ENCODE measurements at places on chromosomes 3 and 15.

DNA sequence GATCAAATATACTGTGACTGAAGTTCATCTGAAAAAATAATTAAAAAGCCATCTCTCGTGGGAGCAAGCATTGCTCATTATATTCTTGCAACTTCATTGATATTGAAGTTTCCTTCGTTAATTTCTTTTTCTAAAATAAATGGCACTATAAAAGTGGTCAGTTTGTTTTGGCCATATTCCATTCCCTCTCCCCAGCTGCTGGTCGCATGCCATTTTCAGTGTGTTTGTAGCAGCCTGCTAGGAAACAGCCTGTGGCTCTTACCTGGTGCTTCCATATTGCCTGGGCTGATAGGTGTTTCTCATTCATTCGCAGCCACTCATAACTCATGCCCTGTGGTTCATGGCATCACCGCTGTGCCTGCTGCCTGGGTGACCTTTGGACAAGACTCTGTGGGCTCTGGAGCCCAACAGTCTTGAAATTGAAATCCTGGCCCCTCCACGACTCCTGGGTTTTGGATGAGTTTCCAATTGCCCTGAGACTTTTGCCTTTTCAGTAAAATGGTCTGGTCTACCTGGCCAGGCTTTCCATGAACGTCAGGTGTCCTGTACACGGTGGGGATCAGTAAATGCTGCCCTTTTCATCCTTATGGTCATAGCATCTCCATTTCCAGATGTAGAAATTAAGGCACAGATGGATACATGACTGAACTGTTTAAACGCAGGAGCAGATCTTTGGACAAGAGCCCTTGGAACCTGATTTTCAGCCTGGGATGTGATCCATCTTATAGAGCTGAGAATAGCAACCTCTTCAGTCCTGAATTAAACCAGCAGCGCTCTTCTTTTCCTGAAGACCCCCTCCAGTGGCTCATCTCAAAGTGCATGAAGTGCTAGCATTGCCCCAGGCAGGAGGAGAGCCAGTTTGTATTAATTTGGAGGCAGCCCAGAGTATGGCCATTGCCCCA, 69.4 kb downstream of the SLCO3A1 start:
- DNase-seq = no peak

DNA sequence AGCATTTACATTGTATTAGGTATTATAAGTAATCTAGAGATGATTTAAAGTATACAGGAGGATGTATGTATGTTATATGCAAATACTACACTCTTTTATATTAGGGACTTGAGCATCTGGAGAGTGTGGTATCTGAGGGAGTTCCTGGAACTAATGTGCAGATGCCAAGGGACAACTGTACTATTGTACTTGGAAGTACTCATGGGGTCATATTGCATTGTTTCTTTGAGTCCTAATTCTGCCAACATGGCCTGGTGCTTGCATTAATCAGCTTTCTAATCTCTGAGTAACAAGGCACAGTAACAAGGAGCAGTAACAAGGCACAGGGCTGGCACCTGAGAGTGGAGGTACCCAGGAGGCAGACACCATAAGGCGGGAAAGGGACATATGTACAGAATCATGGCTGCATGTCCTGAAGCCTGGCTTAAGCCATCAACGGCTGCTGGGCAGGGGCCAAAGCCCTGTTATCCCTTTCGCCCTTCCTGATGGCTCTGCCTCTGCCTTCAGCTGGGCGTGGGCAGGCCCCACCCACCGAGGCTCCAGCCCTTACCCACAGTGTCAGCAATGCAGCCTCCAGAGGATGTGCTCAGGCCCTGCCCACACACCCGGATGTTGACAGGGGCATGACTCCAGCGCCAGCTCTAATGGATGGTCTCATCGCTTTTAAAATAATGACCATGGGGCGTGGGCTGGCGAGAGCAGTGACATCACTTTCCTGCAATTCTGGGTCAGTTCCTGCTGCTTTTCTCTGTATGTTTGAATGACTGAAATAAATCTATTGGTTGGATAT, 22.9 kb downstream of the CEMIP start:
- DNase-seq = no peak

DNA sequence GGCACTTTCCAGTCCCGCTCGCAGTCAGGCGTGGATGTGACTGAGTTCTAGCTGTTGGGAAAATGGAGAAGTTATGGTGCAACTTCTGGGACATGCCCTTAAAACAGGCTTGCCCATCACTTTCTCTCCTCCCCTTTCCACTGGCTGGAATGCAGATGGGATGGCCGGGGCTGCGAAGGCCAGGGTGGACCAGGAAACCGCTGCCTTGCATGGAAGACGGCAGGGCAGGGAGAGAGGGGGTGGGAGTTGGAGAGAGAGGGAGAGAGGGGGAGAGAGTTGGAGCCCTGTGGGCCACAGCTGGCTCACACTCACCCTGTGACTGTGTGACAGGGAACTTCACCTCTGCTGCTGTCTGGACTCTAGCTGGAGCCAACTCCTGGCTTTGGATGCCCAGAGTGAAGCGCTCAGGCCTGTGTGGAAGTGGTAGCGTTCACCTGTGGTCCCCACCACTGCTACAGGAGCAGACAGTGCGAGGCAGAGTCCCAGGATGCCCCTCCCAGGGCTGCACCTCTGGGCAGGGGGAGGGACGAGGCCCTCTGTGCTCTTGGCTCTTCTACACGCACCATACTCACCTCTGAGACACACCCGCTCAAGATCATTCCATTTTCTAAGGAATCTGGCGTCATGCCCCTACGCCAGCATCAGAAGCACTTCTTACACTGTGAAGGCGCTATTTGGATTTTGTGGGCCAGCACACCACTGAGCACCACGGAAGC, 36.6 kb downstream of the KLHL25 start:
- no peak for DNase-seq

DNA sequence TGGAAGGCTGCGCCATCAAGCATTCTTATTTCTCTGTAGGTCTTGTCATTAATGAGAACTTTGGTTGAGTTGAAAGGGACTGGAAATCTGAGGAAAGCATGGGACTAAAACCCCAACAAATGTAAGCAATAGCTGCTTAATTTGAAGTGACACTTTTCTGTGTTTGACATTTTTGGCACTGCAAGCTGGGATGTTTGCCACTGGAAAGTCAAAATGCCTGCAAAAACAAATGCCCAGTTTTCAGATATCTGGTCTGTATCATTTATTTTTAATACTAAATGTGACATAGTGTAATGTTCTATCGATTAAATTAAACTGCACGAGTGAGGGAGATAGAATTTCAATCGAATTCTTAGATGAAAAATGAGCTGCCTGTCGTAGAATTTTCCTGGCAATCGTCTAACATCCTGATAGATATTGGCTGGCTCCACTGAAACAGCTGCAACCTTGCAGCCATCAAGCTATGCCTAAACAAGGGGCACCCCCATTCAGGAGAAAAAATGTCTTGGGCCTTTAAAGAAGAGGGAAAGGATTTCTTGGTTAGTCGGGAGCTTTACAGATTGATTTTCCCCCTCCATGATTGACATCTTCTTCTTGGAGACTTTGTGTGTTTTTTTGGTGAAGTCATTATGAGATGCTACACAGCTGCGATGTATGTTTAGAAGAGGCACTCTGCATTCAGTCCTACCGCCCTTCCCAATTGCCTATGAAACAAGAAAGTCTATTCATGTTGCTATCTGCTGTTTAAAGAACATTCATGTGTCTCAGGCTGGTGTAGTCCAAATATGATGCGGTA, 316.7 kb upstream of the TBL1XR1 start:
- DNase-seq = no peak

DNA sequence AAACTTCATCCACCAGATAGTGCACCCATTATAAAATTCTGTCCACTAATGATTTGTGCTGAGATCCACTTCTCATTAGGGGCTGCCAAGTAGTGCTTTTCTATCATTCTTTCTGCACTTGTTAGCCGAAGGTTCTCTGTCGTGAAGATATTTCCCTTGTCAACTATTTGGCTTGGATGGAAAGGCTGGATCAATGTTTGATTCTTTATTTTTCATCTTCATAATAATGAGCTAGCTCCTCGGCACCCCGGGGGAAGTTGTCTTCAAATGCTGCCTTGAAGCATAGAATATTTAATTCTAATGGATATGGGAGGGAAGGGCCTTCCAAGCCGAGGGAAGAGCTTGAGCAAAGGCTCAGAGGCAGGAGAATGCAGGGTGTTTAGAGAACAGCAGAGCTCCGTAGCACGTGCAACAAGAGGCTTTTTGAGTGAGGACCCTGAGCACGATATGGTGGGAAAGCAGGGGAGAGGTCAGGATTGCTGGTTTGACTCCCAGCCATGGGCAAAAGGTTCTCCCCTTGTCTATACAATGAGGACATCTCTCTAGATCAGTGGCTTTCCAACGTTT, 16.3 kb upstream of the MUC20 start:
- no peak for DNase-seq

DNA sequence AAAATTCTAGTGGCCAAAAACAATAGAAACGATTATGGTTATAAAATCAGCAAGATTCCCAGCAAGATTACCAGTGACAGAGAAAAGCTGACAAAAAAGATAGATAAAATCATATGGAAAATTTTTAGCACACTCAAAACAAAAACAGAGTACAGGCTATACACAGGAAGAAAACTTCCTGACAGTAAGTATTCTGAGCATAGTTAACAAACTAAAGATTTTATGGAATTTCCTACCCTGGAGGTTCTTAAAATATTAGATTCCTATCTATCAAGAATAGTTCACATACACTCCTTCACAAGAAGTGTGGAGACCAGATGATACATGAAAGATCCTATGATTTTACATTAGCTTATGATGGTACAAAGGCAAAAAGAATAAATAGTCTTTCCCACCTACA, 50.8 kb downstream of the ZNF148 start:
- no peak for DNase-seq

GRCh38 chr3:177321819-177322218, 124.5 kb upstream of the TBL1XR1 start:
- peak; percentile 38 for DNase-seq

GRCh38 chr3:119973018-119973646, 121.1 kb downstream of the GSK3B start:
- DNase-seq = no peak

DNA sequence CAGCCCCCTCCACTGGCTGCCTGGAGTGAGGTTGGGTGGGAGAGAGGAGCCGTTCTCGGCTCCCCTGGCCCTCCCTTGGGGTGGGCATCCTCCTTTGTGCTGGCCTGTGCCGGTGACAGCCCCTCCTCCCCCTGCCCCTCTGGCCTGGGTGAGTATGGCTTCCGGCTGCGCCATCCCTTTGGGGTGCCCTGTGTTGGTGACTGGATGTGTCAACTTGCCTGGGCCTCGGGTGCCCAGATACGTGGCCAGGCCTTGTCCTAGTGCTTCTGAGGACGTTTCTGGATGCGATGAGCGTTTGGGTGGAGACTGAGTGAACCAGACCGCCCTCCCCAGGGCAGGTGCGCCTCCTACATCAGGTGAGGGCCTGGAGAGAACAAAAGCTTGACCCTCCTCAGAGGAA, 59.7 kb downstream of the PLXNA1 start:
- DNase-seq = no peak

DNA sequence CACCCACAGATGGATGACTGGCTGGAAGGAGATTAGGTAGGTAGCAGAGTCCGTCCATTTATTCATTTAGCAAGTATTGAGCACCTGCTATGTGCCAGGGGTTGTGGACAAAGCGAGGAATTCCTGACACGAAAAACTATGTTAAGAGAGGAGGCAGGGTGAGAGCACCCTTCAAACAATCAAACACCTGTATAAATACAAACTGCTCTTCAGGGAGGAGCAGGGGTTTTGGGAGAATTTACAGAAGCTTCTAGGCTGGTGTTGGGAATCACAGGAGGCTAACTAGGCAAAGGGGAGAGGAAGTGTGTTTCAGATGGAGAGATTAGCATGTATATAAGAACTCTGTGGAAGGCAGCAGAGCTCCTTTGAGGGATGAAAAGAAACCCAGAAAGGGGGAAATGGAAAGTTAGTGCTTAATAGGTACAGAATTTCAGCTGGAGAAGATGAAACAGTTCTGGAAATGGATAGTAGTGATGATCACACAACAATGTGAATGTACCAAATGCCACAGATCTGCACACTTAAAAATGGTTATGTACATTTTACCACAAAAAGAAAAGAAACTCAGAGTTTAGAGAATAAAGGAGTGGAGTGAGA, 805 bp upstream of the SEC22C start:
- DNase-seq = no peak

- peak; percentile 67 for DNase-seq
These were observed 25.6 kb upstream of the VPS8 start for GRCh38 chr3:184786280-184786941.

DNA sequence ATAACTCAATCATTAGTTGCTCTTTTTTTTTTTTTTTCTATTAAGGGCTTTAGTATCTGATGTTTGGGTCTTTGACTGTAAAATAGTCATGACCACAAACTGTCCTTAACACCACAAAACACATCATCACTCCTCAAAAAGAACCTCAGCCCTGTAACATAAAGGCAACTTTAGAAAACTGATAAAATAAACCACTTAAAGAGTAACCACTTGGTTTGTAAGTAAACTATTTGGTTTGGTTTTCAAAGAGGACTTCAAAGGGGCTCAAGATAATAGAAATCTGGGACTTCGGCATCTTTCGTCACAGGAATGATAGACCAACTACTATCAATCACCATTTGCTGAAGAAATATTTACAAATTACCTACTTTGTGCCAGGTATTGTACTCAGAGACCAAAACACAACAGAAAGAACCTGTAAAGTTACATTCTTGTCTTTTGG, 167.8 kb downstream of the FOXP1 start:
- peak; percentile 67 for DNase-seq

GRCh38 chr3:191070762-191071403, 128.2 kb upstream of the OSTN start:
- DNase-seq = no peak

- no peak for DNase-seq
These were observed 71.2 kb upstream of the C3orf80 start for GRCh38 chr3:160154033-160154432.

DNA sequence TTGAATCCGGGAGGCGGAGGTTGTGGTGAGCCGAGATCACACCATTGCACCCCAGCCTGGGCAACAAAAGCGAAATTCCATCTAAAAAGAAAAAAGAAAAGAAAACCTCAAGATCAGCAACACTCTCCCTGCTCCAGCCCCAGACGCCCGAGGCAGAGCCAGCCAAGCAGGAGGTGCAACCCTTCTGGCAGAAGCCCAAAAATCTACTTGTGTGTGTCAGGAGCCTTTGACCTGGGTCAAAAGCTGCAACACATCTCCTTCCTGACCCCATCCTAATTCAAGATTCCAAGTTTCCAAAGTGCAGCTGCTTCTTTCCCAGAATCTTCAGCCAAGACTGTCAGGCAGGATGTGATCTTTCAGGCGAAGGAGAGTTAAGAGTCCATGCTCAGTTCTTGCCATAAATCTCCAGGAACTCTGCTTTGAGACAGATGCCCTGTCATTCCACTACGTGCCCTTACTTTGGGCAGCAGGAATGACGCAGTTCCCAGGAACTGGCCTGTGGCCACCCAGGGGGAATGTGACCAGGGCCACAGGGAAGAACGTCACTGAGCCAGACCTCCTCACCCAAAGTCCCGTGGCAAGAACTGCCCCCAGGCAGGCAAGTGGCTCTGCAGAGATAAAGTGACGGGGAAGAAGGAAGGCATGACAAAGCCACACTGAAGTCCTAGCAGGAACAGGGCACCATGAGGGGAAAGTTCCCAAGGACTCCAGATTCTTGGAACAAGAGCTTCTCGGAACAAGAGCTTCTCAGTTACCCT, 39.4 kb downstream of the SH3BP5 start:
- no peak for DNase-seq

- DNase-seq = no peak
These were observed 59.7 kb downstream of the CCDC33 start for GRCh38 chr15:74295800-74296199.
